ENCODE measurements at places on chromosomes 7 and 10.

- DNase-seq = peak; percentile 46
Measured at GRCh38 chr10:59580026-59580863, 129.4 kb downstream of the SLC16A9 start.

DNA sequence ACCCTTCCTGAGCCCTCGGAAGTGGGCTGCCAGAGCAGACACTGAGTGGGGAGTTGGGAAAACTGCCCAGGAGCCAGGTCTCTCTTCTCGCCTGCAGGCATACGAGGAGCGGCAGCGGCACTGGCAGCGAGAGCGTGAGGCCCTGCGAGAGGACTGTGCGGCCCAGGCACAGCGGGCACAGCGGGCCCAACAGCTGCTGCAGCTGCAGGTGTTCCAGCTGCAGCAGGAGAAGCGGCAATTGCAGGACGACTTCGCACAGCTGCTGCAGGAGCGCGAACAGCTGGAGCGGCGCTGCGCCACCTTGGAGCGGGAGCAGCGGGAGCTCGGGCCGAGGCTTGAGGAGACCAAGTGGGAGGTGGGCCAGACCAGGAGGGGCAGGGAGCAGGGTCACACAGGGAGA is 5.8 kb downstream of the LZTS2 start:
- no peak for DNase-seq

DNA sequence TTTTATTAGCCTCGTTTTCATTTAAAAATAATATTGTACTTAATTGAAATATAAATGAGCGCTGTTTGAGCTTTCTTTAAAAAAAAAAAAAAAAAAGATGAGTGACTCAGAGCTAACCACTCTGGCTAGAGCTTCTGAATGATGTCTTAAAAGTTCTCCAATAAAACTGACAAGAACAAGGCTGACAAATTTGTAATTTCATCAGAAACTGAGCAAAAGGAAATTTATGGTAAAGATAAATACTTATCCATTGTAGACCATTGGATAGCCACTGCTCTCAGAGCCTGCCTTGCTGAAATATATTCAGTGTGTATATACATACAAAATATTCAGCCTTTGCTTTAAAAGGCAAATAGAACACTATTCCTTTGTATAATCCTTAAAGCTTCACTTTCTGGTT is 91.2 kb upstream of the OIT3 start:
- DNase-seq = no peak

GRCh38 chr7:47669901-47670384 is 88.0 kb upstream of the TNS3 start:
- DNase-seq = no peak

DNA sequence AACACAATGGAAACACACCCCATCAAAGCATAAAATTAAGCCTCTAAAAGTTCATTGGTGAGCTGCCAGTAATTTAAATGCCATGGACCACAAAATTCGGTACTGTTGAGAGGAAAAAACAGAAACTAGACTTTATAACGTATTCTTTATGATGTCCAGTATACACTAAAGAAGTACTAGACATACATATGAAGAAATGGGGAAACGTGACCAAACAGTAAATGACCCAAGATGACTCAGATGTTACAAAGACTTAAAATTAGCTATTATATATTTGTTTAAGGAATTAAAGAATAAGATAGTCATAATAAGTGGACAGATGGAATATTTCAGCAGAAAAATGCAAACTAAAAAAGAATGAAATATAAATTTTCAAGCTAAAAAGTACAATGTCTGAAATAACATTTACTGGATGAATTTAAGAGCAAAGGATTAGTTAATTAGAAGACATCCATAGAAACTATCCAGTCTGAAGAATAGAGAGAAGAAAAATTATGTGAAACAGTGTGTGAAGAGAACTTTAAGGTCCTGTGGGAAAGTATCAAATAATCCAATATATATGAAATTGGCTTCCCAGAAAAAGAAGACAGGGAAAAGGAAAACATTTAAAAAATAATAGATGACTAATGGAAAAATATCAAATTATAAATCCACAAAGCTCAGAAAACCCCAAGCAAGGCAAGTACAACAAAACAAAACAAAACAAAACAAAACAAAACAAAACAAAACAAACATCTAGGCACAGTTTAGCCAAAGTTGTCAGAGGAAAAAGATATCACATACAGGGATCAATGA is 69.4 kb downstream of the SAMD9 start:
- DNase-seq = no peak

DNA sequence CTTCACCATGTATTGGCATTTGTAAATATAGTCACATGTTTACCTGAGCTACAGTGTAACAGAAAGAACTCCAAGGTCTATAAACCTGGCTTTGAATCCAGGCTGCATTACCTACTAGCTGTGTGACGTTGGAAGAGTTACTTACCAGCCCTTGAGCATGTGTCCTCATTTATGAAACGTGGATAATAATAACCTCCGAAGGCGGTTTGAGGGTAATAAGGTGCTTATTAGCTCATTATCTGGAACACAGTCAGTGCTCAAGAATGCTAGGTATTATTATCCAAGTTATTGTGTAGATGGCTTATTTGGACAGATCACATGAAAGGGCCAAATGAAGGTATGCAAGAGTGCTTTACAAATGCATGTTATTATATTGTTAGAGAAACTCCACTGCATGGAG is 64.9 kb downstream of the SEC23IP start:
- no peak for DNase-seq

- DNase-seq = peak; percentile 4
Measured at GRCh38 chr10:47062441-47063200, 151.4 kb downstream of the PTPN20 start.

- no peak for DNase-seq
Measured at GRCh38 chr7:30069096-30069867, 41.1 kb downstream of the PLEKHA8 start.

DNA sequence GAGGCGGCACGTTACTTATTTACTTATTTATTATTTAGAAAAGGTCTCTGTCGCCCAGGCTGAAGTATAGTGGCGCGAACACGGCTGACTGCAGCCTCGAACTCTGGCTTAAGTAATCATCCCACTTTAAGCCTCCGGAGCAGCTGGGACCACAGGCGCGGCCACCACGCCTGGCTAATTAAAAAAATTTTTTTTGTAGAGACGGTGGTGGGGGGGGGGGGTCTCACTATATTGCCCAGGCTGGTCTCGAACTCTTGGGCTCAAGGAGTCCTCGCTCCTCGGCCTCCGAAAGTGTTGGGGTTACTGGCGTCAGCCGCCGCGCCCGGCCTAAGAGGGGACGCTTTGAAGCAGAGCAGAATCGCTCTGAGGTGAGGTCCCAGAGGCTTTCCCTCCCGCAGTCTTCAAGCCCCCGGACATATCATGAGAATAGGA is 675 bp upstream of the FRAT2 start:
- DNase-seq = no peak

DNA sequence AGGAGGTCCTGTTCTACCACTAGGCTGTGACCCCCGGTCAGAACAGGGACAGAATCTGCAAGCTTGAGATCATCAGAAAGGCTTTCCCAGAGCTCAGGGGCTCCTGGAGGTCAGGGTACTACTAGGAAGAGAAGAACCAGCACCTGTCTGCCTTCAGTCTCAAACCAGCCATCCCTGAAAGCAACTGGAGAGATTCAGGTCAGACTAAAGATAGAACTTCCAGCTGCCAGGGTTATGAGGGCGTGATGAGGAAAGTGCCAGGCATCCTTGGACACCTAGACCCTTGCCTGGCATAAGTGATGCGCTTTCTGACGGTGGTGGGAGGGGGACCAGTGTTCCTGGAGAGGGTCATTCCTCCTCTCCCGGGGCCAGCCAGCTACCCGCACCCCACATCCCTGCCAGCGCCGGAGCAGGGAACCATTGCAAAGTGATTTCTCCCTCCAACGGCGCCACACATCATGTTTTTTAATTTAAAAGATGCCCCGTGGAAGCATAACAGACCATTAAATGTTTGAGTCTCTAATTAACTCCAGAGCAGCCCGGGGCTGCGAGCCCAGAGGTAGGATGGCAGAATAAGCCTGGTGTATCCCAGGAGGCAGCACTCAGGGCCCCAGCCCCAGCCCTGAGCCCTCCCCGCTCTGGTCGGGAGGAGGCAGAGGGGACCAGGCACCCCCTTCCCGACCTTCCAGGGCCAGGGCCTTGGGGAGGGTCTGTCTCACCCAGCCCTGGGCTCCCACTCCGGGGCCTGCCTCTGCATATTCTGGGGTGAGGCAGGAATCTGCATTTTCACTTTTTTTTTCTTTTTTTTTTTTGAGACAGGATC is 64.0 kb downstream of the ELFN1 start:
- no peak for DNase-seq

GRCh38 chr7:151115121-151115835 is 29.0 kb downstream of the AGAP3 start:
- no peak for DNase-seq

- DNase-seq = no peak
Measured at GRCh38 chr7:74051193-74051592, 23.2 kb downstream of the ELN start.

DNA sequence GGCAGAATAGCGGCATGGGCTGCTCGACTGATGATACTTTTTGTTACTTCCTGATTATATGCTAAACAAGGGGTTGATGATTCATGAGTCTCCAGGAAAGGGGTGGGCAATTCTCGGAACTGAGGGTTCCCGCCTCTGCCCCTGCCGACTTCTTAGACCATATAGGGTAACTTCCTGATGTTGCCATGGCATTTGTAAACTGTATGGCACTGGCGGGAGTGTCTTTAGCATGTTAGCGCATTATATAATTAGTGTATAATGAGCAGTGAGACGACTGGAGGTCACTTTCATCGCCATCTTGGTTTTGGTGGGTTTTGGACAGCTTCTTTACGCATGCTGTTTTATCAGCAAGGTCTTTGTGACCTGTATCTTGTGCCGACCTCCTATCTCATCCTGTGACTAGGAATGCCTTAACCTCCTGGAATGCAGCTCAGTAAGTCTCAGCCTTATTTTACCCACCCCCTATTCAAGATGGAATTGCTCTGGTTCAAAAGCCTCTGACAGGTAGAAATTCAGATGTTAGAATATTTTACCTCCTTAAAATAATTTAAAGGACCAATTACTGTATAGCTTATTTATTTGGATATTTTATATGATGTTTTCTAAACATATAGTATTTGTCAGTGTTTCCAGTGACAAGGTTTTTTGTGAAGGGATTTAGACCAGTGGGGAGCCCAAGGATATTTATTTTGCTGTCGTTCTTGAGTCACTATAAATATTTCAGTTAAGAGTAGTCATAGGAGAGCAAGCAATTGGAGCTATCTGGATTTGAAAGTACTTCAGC is 90.1 kb upstream of the PIK3CG start:
- DNase-seq = peak; percentile 86

GRCh38 chr10:806451-807162 is 117.1 kb upstream of the DIP2C start:
- no peak for DNase-seq

GRCh38 chr7:131094685-131095084 is 233.0 kb upstream of the MKLN1 start:
- DNase-seq = no peak

GRCh38 chr10:60985951-60986350 is 42.0 kb upstream of the RHOBTB1 start:
- no peak for DNase-seq

DNA sequence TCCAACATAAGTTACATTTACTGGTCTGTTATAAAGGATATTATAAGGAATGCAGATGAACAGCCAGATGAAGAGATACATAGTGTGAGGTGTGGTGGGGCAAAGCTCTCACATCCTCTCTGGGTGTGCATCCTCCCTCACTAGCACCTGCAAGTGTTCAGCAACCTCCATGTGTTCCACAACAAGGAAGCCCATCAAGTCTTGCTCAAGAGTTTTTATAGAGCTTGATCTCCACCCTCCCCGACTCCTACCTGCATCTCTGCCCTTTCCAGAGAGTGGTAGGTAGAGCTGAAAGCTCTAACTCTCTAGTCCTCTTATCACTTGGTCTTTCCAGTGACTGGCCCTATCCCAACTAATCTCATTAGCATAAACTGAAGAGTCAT is 12.5 kb upstream of the GHITM start:
- DNase-seq = no peak

GRCh38 chr10:109956454-109957091 is 33.3 kb upstream of the XPNPEP1 start:
- DNase-seq = peak; percentile 51

DNA sequence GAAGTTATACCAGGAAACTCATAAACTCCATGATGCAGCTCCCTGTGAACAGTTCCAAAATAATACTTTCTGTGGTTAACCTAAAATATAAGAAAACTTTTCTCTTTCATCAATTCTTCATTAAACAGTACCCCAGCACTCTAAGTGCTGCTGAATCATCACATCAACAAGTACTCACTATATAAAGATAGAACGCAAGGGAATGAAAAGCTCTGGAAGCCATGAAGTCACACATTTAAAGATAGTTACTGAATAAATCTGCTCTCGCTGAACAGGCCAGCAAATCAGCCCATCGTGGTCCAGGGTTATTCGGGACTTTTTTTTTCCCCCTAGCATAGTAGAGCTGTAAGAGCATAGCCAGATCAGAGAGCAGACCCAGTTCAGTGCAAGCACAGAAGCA is 254.3 kb downstream of the IPMK start:
- DNase-seq = no peak

GRCh38 chr10:129259128-129259815 is 207.8 kb upstream of the MGMT start:
- DNase-seq = no peak

DNA sequence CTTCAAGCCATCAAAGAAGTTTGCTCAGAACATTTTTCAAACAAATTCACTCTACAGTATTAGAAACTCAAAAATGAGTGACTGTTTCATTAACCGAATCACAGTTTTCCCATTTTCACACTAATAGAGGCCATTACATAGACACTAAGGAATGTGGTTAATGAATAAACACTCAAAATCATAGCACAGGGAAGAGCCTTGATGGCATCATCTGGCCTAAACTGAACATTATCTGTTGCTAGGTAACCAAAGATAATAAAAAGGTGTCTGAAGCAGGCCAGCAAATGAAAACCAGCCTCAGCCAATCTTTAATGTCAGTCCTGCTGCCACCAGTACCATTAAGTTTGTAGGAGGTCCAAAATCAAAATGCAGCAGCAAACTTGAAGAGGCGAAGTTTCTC is 492.4 kb upstream of the STEAP1 start:
- DNase-seq = no peak

DNA sequence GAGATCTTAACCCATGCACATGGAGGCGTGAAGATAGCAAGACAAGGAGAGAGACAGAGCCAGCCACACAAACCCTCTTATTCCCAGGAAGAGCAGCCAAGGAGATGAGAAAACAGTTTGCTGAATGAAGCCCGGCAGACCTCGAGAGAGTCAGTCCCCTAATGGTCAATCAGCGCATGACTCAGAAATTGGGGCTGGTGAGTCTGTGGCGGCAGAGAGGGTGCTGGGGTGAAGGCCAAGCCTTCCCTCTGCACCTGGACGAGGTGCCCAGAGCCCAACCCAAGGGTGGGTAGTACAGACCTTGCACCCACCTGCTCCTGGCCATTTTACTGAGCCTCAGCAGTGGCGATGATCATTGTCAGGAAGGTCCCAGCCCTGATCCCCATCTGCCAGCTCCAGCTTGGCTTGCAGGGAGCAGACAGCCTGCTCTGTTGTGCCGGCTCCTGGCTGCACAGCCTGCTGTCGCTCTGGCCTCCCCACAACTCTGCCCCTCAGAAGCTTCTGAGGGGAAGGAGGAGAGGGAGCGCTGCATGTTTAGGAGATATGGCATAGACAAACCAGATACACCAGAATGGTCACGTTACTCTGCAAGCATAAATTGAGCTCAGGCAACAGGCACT is 256.6 kb downstream of the RPS24 start:
- DNase-seq = peak; percentile 71

GRCh38 chr10:43557214-43557613 is 17.2 kb downstream of the ZNF239 start:
- no peak for DNase-seq

Measured in cerebellar cortex (tissue), 1 donor.